NCI-H69 (cell line): ENCODE measurements at places on chromosomes 2 and 18.

DNA sequence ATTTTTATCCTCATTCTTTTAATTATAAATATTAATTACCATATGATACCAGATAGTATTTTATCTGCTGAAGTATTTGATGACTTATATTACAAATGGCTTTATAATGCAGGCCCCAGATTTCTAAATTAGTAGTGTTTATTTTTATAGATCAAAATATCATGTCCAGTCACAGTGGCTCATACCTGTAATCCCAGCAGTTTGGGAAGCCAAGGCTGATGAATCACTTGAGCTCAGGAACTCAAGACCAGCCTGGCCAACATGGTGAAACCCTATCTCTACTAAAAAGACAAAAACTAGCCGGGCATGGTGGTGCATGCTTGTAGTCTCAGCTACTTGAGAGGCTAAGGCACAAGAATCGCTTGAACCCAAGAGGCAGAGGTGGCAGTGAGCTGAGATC lies 100.1 kb upstream of the ARHGAP15 start:
- DNase-seq: no peak

- DNase-seq: peak; percentile 39
These were observed 130.2 kb downstream of the MTCL1 start for GRCh38 chr18:8835521-8835953.

- peak; percentile 61 for DNase-seq
These were observed 151.8 kb upstream of the MMADHC start for GRCh38 chr2:149739171-149739882.

- peak; percentile 93 for DNase-seq
These were observed at the start of gene IGFBP2 for GRCh38 chr2:216632952-216633615. IGFBP2 (plus strand) TSS chr2:216633420; CDS start chr2:216633524, 104 bp downstream.

GRCh38 chr2:98896416-98896815 lies 39.6 kb downstream of the CRACDL start:
- DNase-seq: no peak

GRCh38 chr18:9101730-9102507 lies 580 bp upstream of the NDUFV2 start:
- peak; percentile 77 for DNase-seq

DNA sequence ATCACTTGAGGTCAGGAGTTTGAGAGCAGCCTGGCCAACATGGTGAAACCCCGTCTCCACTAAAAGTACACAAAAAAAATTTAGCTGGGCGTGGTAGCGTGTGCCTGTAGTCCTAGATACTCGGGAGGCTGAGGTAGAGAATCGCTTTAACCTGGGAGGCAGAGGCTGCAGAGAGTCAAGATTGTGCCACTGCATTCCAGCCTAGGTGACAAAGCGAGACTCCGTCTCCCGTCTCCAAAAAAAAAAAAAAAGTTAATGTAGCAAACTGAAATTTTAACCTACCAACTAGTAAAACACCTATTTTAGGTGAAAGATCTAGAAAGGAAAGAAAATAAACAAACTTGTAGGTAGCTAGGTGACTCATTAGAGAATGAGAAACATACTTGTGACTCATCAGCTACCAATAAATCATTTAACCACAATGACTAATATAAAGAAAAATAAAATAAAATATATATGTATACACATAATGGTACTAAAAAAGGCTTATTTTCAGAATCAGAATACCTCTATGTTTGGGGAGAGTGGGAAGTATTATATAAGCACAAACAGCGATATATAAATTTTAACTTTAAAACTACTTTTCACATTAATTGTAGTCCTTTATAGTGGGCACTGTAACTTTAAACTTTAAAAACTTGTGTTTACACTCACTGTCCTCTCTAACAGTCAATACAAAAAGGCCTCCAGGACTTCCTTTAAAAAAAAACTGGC lies 36.6 kb downstream of the DARS1 start:
- DNase-seq: peak; percentile 20

DNA sequence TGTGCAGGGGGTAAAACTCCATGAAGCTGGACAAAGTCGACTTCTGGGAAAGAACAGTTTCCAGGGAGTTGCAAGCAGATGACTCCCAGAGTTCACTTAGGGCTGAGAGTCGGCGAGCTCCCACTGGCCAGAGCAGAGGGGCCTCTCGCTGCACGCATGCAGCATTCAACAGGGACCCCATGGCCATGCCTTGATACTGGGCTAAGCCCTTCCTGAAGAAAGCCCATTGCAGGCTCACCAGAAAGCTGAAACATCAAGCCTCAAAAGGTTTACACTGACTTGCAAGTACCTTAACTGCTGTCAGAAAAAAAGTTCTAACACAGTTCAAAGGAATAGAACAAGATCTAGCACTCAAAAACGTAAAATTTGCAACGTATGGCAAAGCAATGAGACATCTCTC lies 56.4 kb downstream of the NDUFA10 start:
- DNase-seq: no peak

- DNase-seq: no peak
These were observed 53.1 kb upstream of the STK39 start for GRCh38 chr2:168300460-168300859.

DNA sequence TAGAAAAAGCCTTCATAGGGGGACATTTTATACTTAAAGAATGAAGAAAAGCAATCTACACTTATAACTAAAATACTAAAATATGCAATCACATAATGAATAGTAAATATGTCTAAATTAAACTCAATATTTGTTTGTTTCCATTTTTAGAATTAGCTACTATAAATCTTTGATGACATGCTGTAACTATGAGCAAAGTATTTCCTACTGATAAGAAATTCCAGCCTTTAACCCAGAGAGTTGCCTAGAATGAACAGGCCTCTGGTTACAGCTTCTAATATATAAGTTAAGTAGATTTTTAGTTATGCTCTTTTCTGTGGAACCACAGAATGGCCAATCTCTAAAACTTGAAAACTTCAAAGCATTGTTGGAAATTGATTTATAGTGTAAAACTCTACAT lies 1465.6 kb upstream of the ZEB2 start:
- no peak for DNase-seq
